HT1080 (cell line): ENCODE measurements at places on chromosomes 1 and 21.

DNA sequence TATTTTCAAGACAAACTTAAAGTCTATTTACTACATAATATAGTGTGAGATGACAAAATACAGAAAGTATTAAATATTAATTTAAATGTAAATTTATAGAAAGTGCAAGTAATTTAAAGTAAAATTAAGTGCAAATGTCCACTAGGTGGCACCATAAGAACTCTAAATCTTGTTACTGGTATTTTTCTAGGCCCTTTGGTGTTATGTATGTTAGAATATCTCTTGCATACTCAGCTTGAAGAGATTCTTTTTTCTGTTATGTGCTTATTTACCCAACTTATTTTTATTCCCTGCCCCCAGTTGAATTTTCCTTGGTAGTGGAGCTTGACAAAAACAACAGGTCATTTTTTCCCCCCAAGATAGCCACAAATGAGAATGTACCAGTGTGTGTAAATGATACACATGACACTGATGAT lies 71.5 kb downstream of the RPS6KC1 start:
- DNase-seq, result peak; percentile 22

DNA sequence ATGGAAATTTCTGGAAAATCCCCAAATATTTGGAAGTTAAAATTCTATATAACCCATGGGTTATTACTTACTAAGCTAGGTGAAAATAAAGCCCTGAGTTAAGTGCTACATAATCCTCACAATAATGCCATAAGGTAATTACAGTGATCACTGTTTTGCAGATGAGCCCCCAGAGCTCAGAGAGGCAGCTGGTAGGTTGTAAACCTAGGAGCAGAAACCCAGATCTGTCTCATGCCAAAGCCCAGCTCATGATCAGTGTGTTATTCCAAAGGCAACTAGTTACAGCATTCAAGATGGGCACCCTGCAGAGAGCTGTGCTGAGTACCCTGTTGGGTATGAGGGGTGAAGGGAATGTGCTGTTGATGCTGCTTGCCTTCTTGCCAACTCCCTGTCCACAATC lies 10.8 kb upstream of the MYOG start:
- DNase-seq, result no peak

GRCh38 chr1:18511149-18511873 lies 30.6 kb downstream of the KLHDC7A start:
- no peak for DNase-seq

DNA sequence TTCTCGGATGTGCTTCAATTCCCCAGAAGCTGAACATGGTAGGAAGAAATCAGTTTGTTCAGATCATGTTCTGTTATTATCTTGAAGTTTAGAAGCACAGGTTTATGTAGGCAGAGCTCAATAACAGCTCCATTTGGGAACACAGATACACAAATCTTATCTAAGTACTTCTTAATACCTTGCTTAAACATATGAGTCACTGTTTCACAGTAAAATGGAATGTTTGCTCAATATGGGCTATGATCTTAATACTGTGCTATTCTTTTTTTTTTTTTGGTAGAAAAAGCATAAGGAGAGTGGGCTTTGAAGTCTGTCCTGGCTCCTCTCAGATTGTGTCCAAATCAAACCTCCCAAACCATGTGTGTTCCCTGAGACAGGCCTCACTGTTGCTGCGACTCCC lies 13.4 kb downstream of the PROK1 start:
- no peak for DNase-seq

GRCh38 chr1:215543191-215543606 lies 23.9 kb upstream of the KCTD3 start:
- peak; percentile 85 for DNase-seq

DNA sequence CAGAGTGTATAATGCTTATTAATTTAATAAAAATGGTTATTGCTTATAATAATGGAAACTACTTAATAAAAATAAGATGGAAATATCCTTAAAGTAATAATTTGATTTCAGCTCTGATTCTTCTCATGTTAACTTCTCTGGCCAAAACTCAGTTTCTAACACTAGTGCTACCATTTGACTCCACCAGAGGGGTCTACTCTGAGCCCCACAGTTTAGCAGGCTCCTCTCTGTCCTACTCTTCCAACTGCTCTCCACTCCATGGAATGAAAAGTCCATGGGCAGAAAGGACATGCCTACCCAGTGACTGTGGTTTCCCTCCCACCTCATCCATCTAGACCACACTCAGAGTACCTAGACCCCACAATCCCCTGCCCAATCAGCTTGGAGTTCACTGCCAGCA lies 489.1 kb upstream of the CAMK1G start:
- DNase-seq, result peak; percentile 6

DNA sequence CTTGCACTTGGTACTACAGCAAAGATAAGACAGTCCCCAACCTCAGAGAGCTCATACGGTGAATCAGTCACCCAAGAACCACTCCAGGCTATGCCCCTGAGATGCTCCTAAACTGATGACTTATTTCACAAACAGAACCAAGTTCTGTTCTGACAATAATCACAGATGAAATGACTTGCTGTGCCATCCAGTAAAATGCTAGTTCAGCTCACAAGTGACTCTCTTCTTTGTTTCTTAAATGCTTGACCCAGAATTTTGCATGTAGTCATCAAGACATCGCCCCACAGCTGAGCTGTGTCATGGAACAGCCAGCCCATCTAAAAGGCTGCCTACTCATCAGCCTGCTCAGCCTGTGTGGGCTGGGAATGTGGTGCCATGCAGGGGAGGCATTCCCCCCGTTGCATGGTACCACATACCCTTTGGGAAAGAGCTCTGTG lies 6.1 kb upstream of the SLC19A2 start:
- no peak for DNase-seq

GRCh38 chr1:187762118-187762517 lies 933.4 kb downstream of the PLA2G4A start:
- no peak for DNase-seq
